ENCODE measurements at places on chromosomes 2 and 18.

DNA sequence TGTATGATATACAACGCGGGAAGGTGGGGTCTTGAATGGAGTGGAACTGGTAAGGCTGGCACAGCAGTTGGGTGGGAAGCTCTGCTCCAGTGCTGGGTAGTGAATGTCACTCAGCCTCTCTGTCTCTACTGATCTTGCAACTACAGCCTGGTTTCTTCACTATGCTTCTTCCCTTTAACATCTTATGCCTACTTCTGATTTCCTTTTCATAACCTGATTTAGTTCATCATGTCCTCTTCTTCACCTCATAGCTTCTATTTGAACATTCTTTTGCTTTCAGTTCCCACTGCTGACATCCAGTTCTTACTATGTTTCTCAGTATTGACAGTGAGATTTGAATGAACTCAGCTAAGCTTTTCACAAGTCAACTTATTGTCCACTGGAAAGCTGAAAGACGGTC is 286.2 kb downstream of the ARL6IP6 start:
- DNase-seq = no peak

- DNase-seq = no peak
These were observed 188.9 kb downstream of the CMPK2 start for GRCh38 chr2:6676776-6677175.

GRCh38 chr2:217160978-217161973 is 301.4 kb upstream of the TNP1 start:
- no peak for DNase-seq

GRCh38 chr2:240916571-240917008 is 10.5 kb downstream of the CROCC2 start:
- DNase-seq = no peak

DNA sequence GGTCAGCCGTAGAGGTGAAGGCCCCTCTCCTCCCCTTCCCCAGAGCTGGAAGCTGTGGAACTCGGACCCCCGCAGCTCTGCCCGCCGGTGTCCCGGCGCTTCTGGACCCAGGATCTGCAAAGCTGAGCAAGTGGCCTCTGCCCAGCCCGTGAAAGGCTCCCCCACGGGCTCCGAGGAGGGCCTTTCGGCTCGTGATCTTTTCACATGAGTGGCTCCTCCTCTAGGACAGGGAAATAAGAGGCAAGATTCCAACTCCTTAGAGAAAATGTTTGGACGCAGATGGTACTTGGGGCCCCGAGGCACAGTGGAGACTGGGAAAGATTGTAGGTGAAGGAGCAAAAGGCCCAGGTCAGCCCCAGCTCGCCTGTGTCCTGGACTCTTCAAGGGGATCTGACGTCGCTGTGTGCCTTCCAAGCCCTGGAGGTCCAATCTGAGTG is 48.2 kb upstream of the SP3 start:
- DNase-seq = no peak

GRCh38 chr2:75614162-75614651 is 32.4 kb upstream of the MRPL19 start:
- DNase-seq = no peak

- no peak for DNase-seq
These were observed 593 bp upstream of the ACTR2 start for GRCh38 chr2:65227020-65227455.

DNA sequence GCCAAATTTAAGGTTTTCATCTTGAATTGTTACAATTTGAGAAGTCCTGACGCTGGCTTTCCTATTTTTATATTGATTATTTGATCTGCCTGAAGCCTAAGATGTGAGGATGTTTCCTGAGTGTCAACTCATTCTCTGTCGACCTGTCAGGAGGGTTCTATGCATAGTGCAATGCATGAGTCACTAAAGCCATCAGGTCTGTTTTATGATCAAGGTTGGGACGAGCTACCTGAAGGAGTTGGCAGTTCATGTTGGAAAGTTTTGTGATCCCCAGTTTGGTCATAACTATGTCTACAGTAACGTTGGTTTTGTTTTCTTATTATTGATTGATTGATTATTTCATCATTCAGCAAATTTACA is 71.2 kb downstream of the NABP1 start:
- DNase-seq = no peak

- peak; percentile 2 for DNase-seq
These were observed 204.8 kb downstream of the TFCP2L1 start for GRCh38 chr2:121080013-121080772.

- DNase-seq = no peak
These were observed 5.9 kb downstream of the KCNG2 start for GRCh38 chr18:79803611-79804051.

DNA sequence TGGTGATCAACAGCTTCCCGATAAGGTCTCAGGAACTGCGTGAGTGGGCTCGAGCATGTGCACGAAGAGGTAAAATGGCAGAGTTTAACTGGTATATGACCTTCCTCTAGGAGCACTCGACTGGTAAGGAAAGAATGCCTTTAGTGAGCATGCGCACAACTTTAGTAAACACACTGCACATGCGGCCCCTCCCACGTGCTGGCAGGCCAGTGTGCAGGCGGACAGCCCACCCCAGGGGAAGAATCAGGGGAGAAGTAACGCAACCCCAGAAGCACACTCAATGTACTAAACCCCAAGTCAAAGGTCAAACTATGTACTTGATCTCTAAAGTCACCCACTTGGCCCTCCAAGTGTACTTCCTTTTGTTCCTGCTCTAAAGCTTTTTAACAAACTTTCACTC is 28.7 kb upstream of the SLC25A52 start:
- DNase-seq = no peak

DNA sequence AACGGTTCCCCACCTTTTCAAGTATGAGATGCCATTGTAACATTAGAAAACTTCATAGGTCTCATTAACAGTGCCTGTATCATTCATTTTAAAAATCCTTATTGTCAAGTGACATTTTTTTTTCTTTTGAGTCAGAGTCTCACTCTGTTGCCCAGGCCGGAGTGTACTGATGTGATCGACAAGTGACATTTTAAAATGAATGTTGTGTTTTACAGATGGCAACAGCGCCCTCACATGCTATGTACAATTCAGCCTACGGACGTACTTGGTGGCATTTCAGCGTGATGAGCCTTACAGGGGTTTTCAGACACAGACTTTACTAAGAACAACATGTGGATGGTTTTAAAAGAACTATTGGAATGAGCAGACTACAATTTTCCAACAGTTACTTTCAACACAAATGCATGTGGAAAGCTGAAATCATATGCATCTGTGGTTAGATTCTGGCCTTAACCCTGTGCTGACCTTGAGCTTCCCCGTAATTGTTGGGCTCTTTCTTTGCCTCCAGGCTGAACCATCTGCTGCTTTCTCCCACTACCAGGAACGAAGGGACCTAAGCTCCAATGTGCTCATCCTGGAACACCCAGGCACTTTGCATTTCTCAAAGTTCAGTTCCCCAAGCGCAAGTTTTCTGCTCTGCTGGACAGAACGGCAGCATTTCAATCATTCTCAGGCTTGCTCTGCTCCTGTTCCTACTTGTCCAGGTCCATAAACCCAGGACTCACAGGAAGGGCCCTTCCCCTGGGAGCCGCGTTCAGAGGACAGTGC is 119.9 kb upstream of the NDUFV2 start:
- DNase-seq = no peak

- DNase-seq = no peak
These were observed 3.0 kb upstream of the FOSL2 start for GRCh38 chr2:28389399-28390240.

DNA sequence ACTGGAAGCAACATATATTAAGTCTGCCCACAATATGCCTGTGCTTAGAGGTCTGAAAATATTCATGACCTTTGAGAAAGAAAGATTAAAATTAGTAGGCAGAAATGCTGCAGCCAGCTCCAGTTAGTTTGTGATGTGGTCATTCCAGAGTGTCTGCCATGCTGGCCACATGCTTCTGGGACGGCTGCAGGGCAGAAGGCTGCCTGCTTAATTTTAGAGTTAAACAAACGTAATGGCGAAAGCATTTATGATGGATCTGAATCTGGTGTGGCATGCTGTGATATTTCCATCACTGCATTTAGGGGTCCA is 95.4 kb downstream of the FHOD3 start:
- DNase-seq = no peak

- no peak for DNase-seq
These were observed 11.2 kb upstream of the DGUOK start for GRCh38 chr2:73915437-73915993.

DNA sequence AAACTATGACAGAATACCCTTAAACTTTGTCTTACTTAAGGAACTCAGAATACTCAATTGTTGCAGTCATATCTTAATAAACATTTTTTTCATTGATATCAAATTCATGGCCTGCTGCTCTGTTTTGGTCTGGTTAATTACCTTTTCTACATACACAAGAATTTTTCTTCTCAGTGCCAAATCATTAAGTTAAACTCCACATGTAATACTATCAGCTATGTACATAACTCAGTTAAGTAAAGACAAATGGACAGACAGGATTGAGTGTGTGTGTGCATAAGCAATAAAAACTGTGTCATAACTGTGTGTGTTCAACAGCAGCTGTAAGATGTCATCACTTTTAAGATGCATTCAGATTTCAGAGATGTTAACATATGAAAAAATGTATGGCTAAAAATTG is 34.4 kb downstream of the VRK2 start:
- DNase-seq = no peak

DNA sequence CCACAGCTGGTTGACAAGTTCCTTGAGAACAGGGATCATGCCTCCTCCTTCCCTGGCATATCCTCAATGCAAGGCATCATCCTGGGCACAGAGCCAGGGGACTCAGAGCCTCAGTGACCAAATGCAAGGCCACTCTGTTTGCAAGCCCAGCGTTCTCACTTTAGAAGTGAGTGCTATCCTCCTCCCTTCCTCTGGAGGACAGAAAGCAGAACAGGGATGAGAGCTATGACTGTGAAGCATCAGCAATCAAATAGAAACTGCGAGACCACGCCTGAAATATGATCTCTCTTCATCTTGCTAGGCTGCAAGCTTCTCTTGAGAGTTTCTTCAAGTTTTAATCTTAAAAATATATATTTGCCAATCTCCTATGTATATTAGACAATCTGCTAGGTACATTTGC is 119.8 kb downstream of the LRATD1 start:
- no peak for DNase-seq
